ENCODE measurements at places on chromosomes 1 and 21.

GRCh38 chr1:30447080-30447479 is 276.3 kb downstream of the MATN1 start:
- DNase-seq: no peak
- H3K27me3 ChIP-seq: peaks cover 24% of the 10 kb centered on the region
- H3K36me3 ChIP-seq: peaks cover 6% of the 10 kb centered on the region
- H3K4me3 ChIP-seq: no peak overlapping the region

DNA sequence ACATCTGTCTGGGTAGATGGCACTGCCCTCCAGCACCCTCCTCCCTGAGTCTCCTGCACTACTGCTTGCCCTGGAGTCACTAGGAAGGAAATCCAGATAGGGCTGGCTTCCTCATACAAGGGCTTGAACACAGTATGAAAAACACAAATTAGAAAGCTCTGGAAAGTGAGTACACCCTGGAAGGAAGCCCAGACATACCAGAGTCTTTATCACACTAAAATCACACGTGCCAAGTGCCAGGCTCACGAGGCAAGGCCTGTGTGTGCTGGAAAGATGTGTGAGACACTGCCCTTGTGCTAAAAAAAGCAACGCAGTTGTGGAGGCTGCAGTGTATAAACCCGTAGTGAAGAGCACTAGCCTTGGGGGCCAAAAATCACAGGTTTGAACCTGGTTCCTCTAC is 28.3 kb upstream of the S100A7 start:
- no peak overlapping the region for H3K27ac ChIP-seq
- peaks cover 57% of the 10 kb centered on the region for H3K27me3 ChIP-seq
- H3K4me1 ChIP-seq: peaks cover 5% of the 10 kb centered on the region
- no peak overlapping the region for H3K4me3 ChIP-seq
- H3K36me3 ChIP-seq: peaks cover 9% of the 10 kb centered on the region

- H3K36me3 ChIP-seq: peaks cover 11% of the 10 kb centered on the region
- H3K4me1 ChIP-seq: peaks cover 4% of the 10 kb centered on the region
- H3K4me3 ChIP-seq: no peak overlapping the region
- no peak overlapping the region for H3K27ac ChIP-seq
Observed at GRCh38 chr1:91724231-91724630, 161.7 kb downstream of the TGFBR3 start.

- H3K4me3 ChIP-seq: no peak overlapping the region
- no peak overlapping the region for H3K27ac ChIP-seq
- no peak for DNase-seq
- peaks cover 25% of the 10 kb centered on the region for H3K27me3 ChIP-seq
- no peaks in the 10 kb centered on the region for H3K36me3 ChIP-seq
Observed at GRCh38 chr1:3251099-3251806, 182.2 kb downstream of the PRDM16 start.

- peaks cover 6% of the 10 kb centered on the region for H3K27me3 ChIP-seq
- H3K4me3 ChIP-seq: no peak overlapping the region
- no peak overlapping the region for H3K27ac ChIP-seq
- H3K36me3 ChIP-seq: peaks cover 3% of the 10 kb centered on the region
- peaks cover 10% of the 10 kb centered on the region for H3K4me1 ChIP-seq
- no peak for DNase-seq
Observed at GRCh38 chr1:200296091-200296661, 113.7 kb downstream of the ZNF281 start.

DNA sequence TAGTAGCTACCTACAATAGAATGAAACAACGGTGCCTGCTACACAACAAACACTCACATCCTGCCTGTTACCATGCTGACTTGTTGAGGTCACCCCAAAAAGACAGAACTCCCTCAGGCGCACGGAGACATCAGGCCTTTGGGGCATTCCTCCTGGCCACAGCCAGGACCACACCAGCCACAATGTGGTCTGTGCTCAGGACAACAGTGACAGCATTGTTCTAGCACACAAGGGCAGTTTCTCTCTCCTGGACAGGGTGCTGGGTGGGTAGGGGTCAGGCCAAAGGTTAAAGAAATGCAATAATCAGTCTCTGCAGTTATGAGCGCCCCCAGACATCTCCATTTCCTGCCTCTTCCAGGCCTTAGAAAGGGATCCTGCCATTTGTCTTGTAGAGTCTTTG is 39.5 kb downstream of the CTNNBIP1 start:
- no peak overlapping the region for H3K27ac ChIP-seq
- no peak overlapping the region for H3K4me3 ChIP-seq
- H3K27me3 ChIP-seq: no peaks in the 10 kb centered on the region

- peak overlapping the region; percentile 95 for H3K27ac ChIP-seq
- peaks cover 41% of the 10 kb centered on the region for H3K4me1 ChIP-seq
- no peak for DNase-seq
- no peaks in the 10 kb centered on the region for H3K27me3 ChIP-seq
Observed at GRCh38 chr1:24481101-24481500, 21.5 kb upstream of the RCAN3 start.

- H3K4me1 ChIP-seq: peaks cover 22% of the 10 kb centered on the region
- DNase-seq: no peak
- H3K4me3 ChIP-seq: no peak overlapping the region
- no peaks in the 10 kb centered on the region for H3K27me3 ChIP-seq
- H3K36me3 ChIP-seq: peaks cover 6% of the 10 kb centered on the region
Observed at GRCh38 chr1:10225573-10225972, 15.2 kb downstream of the KIF1B start.
